ENCODE measurements at places on chromosomes 12 and 14.

DNA sequence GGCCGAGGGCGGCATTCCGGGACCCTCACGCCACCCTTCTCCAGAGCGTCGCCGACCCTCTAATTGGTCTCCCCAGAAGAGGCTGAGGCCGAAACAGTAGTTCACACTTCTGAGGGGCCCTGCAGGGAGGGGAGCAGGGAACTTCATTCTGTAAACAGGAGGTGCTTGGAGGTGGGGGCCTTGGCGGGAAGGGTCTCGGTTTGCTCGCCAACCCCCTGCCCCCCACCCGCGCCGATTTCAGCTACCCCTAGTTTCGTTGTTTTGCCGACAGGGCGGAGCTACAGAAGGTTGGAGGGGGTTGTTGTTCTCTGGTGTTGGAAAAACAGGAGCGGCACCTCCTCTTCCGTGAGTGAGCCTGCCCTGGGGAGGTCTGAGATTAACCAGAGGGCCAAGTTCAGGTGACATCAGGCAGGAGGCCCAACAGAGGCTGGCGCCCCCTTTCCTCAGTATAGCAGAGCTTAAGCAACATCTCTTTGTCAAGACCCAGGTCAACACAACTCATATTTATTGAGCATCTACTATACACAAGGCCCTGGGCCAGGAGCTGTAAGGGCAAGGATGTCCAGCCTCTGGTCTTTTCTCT is 682 bp downstream of the ERBB3 start:
- peak; percentile 77 for DNase-seq
- no peaks in the 10 kb centered on the region for H3K27me3 ChIP-seq
- peaks cover 4% of the 10 kb centered on the region for H3K36me3 ChIP-seq
- H3K4me3 ChIP-seq: peak overlapping the region; percentile 58
- peak overlapping the region; percentile 97 for H3K27ac ChIP-seq

DNA sequence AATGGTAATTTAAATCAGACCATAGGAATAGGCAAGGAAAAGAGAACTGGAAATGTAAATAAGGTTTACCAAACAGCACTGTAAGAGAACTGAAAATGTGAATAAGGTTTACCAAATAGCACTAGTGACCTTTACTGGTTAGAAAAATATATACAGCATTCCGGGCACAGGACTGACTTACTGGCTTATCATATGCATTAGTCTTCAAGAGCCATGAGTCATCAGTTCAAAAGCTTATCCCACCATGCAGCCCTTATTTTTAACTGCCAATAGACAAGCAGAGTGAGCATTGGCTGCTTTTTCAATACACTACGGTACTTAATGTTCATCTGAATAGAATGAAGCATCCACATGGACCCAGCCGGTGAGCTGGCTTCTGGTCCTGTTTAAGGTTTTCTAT is 13.0 kb upstream of the NELL2 start:
- DNase-seq: no peak
- no peaks in the 10 kb centered on the region for H3K4me1 ChIP-seq
- H3K27me3 ChIP-seq: no peaks in the 10 kb centered on the region
- H3K36me3 ChIP-seq: no peaks in the 10 kb centered on the region
- no peak overlapping the region for H3K4me3 ChIP-seq

DNA sequence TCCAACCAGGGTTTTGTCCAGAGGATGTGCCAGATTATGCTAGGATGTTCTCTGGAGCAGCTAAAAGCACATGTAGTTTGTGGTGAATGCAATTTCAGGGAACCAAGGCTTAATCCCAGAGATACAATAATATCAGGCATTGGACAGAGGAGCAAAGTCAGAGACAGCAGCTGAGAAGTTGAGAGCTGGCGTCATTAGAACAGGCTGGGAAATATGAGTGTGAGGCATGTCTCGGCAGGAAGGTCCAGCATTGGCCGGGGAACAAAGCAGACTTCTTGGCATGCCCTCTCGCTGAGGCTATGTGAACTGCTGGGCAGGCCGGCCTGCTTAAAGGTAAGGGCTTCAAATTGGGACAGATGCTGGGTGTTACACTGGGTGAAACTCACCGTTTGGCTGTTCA is 125.4 kb downstream of the CAND1 start:
- H3K36me3 ChIP-seq: no peaks in the 10 kb centered on the region
- no peak overlapping the region for H3K4me3 ChIP-seq
- DNase-seq: peak; percentile 65
- H3K27ac ChIP-seq: no peak overlapping the region
- no peaks in the 10 kb centered on the region for H3K27me3 ChIP-seq
- H3K4me1 ChIP-seq: no peaks in the 10 kb centered on the region

- no peaks in the 10 kb centered on the region for H3K27me3 ChIP-seq
- peaks cover 3% of the 10 kb centered on the region for H3K4me1 ChIP-seq
- DNase-seq: no peak
- no peak overlapping the region for H3K4me3 ChIP-seq
- H3K36me3 ChIP-seq: no peaks in the 10 kb centered on the region
Measured at GRCh38 chr14:93126111-93126510, 10.4 kb upstream of the ITPK1 start.

GRCh38 chr14:88551980-88552431 is 2.8 kb downstream of the PTPN21 start:
- peak overlapping the region; percentile 42 for H3K4me3 ChIP-seq
- peak overlapping the region; percentile 58 for H3K27ac ChIP-seq
- no peaks in the 10 kb centered on the region for H3K27me3 ChIP-seq
- H3K4me1 ChIP-seq: peaks cover 34% of the 10 kb centered on the region
- no peaks in the 10 kb centered on the region for H3K36me3 ChIP-seq

GRCh38 chr14:65346895-65347294 is 65.6 kb upstream of the FUT8 start:
- no peak overlapping the region for H3K27ac ChIP-seq
- no peaks in the 10 kb centered on the region for H3K27me3 ChIP-seq
- H3K36me3 ChIP-seq: no peaks in the 10 kb centered on the region
- H3K4me3 ChIP-seq: no peak overlapping the region

DNA sequence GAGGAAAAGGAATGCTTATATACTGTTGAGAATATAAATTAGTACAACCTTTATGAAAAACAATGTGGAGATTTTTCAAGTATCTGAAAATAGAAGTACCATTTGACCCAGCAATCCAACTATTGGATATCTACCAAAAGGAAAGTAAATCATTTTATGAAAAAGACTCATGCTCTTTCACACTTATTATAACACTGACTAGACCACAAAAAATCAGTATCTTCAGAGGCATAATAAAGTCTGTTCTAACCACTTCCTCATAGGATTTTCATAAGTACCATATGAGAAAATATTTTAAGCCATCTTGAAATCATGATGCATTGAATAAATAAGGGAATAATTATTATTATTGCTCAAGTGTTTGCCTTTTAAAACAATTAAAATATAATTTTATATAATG is 90.8 kb downstream of the SLCO1B1 start:
- no peaks in the 10 kb centered on the region for H3K27me3 ChIP-seq
- no peaks in the 10 kb centered on the region for H3K36me3 ChIP-seq
- H3K27ac ChIP-seq: no peak overlapping the region

GRCh38 chr12:45208604-45209487 is 7.0 kb upstream of the ANO6 start:
- DNase-seq: no peak
- no peak overlapping the region for H3K27ac ChIP-seq
- no peaks in the 10 kb centered on the region for H3K27me3 ChIP-seq
- no peaks in the 10 kb centered on the region for H3K4me1 ChIP-seq

DNA sequence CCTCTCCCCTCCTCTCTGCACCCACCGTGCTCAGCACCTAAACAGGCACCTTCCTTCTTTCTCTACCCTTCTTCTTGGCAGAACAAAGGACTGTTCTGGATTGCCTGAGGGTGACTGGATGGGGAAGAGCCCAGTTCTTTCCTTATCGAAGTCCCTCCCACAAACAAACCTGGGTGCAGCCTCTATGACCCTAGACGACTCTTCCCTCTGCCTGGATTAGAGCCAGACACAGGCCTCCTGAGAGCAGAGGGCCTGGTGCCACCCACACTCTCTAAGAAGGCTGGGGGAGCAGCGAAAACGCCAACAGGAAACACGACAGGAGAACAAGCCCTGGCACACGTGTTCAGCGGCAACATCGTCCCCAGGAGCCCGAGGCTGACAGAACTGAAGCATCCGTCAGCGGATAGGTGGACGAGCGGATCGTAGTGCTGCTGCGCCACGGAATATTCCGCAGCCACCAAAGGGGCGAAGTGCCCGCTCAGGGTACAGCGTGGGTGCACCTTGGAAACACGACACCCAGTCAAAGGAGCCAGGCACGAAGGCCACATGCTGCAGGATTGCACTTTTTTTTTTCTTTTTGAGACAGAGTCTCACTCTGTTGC is 38.0 kb downstream of the RIMBP2 start:
- H3K27ac ChIP-seq: no peak overlapping the region
- H3K27me3 ChIP-seq: no peaks in the 10 kb centered on the region
- no peaks in the 10 kb centered on the region for H3K36me3 ChIP-seq
- H3K4me1 ChIP-seq: no peaks in the 10 kb centered on the region
- H3K4me3 ChIP-seq: no peak overlapping the region
